Posterior cingulate gyrus (tissue), 11 donors: ENCODE measurements at places on chromosomes 4 and X.

- DNase-seq = peak; percentile 48
Measured at GRCh38 chr4:7103607-7104365, 35.9 kb upstream of the GRPEL1 start.

GRCh38 chr4:106370214-106370613 is 1.6 kb upstream of the GIMD1 start:
- no peak for DNase-seq

DNA sequence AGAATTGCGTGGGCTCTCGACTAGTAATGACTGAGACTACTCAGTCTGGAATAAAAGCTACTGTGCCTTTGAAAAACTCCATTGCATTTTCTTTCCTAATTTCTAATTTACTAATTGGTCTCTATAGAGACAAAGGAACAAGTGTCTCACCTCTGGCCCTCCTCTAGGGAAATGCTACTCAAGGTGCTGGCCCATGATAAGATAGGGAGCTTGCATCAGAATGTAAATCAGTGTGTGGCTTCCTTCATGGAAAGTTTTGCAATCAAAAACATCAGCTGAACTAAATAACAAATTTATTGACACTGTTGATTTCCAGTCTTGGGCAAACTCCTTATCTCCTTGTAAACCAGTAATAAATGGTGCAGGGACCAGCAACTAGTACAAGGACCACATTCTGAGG is 81.8 kb downstream of the SRPX start:
- no peak for DNase-seq

DNA sequence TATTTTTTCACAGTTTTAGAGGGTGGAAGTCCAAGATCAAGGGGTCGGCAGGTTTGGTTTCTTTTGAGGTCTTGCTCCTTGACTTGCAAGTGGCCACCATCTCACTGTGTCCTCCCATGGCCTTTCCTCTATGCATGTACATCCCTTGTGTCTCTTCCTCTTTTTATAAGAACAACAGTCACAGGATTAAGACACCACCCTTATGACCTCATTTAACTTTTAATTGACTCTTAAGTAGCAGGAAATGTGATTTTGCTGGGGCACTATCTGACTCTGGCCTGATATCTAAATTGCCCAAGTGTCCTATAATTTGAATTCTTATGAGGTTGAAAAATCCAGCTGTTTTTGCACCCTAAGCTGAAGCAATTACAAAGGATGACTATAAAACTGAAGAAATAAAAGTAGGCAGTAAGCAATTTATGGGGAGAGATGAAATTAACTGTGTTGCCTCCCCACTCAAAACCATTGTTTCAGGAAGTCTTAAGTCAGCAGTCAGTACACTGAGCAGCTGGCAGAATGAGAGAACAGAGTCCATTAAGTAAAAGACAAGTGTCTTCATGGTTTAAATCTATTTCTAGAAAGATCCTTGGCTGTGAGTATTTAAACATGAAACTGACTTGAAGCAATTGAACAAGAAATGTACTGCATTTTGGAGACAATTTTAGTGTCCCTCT is 601.3 kb downstream of the SPRY1 start:
- no peak for DNase-seq

- DNase-seq = no peak
Measured at GRCh38 chrX:107561468-107562215, 66.7 kb upstream of the PRPS1 start.

- DNase-seq = no peak
Measured at GRCh38 chr4:145346081-145346480, 135.6 kb upstream of the SMAD1 start.

- no peak for DNase-seq
Measured at GRCh38 chr4:73723928-73724327, 16.4 kb upstream of the CXCL8 start.

DNA sequence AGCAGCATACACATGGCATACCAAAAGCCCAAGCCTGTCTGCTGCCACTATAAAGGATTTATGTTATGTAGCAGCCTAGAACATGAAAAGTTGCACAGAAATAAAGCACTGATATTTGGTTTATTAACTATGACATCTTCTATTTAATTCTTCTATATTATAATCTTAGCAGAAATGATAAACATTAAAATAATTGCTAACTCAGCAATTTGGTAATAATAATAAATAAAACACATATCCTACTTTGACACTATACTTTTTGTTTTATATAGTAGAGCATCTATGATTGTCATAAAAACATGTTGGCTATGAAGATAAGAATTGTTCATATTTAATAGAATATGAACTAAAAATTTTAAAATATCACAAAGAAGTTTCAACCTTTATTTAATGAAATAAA is 1733.3 kb upstream of the IGFBP7 start:
- DNase-seq = no peak

GRCh38 chr4:138555584-138555983 is 313.4 kb upstream of the SLC7A11 start:
- no peak for DNase-seq

DNA sequence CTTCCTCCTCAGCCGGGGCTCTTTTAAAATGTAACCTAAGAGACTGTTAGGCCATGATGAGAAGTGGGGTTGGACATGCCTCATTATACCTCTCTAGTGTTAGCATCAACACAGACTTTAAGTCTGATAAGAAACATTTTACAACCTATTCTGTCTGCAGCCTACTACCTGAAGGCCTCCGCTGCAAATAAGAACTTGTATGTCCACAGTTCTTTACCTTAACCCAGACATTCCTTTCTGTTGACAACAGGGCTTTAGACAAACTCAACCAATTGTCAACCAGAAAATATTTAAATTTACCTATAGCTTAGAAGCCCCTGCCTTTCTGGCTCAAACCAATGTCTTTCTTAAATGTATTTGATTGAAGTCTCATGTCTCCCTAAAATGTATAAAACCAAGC is 1418.6 kb downstream of the STIM2 start:
- no peak for DNase-seq

DNA sequence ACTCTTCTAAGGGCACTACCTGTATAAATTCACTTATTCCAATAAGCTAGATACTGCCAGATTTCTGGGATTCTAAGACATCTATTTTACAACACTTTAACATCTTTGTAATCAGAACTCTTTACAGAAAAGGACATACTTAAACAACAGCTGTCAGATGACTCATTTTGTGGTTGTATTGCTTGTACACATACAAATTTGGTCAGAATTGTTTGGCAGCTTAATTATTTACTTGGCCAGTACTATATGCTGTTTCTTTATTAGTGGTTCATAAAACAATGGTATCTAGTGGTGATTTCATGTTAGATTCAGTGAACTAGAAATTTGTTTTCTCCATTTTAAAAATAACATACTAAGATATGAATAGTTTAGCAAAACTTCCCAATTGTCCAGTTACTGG is 27.2 kb downstream of the PALLD start:
- DNase-seq = no peak

- DNase-seq = no peak
Measured at GRCh38 chrX:22037911-22038537, 5.9 kb downstream of the PHEX start.

GRCh38 chr4:24890561-24891126 is 22.2 kb downstream of the CCDC149 start:
- no peak for DNase-seq

- no peak for DNase-seq
Measured at GRCh38 chrX:41031256-41031967, 53.8 kb upstream of the USP9X start.

GRCh38 chr4:188613976-188614375 is 474.7 kb downstream of the TRIML1 start:
- DNase-seq = no peak

DNA sequence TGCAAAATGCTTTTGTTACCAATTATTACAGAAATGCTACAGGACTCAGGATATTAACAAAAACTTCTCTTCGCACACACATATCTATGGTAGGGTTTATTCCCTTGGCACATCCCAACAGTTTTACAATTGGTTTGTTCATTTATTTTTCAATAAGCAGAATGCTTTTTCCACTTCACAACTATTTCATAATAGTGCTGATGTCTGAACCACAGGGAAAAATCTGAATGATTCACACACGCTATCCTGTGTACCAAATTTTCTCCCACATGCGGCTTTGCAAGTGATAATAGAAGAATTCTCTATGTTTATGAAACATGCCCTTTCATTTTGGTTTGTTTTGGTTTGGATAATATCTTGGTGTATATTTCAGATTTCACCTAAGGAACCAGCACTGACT is 725.7 kb upstream of the TENM3 start:
- DNase-seq = no peak

- no peak for DNase-seq
Measured at GRCh38 chrX:145475725-145476124, 228.4 kb downstream of the SPANXN1 start.

GRCh38 chrX:109872021-109872732 is 130.7 kb upstream of the TMEM164 start:
- no peak for DNase-seq

GRCh38 chr4:86926435-86927086 is 8.2 kb upstream of the AFF1 start:
- DNase-seq = no peak

DNA sequence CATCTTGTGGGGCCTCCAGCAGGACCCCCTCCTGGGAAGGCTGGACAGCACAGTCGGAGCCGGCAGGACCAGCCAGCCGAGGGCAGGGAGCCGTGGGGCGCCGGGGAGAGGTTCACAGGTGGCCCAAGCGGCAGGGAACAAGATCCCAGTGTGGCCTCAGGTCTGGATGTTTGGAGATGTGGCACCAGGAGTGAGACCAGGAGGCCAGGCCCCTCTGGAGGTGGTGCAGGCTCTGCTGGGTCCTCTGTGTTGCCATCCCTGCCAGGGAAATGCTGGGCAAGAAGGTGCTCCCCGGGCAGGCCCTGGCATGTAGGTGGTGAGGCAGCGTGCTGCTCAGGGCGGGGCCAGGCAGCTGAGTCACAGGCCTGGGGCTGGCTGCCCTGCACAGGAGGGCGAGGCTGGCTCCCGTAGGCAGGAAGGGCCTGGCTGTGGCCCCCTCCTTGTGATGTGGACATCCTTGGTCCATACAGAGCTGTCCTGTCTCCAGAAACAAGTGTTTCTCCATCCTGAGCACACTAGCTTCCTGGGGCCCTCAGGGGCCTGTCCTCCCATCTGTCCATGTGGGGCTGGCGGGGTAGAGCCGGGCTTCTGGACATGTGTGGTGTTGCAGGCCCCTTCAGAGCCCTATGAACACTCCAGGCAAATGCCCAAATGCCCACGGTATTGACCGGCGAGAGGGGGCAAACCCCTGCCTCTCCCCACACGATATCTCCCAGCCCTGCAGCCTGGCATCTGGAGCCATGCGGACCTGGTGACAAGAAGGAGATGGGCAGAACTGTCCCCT is 4.8 kb upstream of the HGFAC start:
- DNase-seq = no peak

DNA sequence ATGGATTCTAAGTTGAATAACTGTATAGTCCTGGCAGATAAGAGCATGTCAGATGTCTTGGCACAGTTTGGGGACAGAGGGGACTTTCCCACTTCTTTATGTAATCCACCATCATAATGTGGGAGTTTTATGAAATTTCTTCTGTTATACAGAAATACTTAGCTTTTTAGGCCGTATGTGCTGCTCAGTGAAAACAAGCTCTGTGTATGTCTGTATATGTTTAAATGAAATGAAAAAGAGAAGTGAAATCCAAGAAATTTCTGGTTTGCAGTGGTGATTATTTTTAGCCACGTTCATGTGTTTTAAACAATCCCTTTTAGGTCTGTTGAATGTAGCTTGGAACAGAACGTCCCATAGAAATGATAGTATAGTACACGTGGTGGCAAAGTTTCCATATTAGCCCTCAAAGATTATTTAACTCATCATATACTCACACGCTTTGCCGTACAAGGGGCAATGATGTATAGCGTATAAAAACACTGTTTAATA is 41.0 kb downstream of the GAB1 start:
- DNase-seq = no peak

DNA sequence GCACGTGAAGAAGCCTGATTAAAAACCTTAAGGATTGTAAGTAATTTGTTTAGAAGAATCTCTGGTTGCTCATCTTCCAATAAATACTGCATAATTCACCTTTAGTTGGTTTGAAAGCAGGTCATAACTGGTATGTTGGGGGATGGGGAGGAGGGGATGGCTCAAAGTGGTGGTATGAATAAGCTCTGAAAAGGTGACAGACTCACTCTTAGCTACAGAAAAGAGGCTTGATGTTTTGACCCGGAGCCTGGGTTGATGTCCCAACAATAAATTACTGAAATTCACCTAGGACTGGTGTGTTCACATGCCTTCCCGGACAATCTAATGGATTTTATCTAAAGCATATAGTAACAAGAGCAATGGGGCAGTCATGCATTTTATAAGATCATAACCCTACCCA is 131.9 kb upstream of the TBC1D9 start:
- DNase-seq = no peak

DNA sequence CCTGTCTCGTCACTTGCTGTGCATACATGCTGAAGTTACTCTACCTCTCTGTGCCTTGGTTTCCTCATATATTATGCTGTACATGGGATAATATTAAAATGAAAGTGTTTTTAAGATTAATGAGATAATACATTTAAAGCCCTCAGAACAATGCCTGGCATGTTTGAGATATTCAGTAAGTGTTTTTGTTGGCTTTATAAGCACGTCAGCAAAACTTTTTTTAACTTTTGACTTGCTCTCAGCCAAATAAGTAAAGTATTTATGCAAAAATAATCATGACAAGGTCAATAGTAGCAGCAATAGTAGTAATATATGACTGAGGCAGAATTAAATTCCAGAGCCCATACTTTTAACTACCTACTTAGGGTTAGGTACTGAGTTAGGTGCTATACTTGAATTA is 29.2 kb downstream of the LIMCH1 start:
- no peak for DNase-seq

- DNase-seq = no peak
Measured at GRCh38 chr4:75848891-75849290, 53.4 kb downstream of the PPEF2 start.

GRCh38 chrX:21843179-21843578 is 3.8 kb downstream of the MBTPS2 start:
- DNase-seq = no peak

GRCh38 chrX:40644821-40645358 is 2.5 kb downstream of the CXorf38 start:
- no peak for DNase-seq

DNA sequence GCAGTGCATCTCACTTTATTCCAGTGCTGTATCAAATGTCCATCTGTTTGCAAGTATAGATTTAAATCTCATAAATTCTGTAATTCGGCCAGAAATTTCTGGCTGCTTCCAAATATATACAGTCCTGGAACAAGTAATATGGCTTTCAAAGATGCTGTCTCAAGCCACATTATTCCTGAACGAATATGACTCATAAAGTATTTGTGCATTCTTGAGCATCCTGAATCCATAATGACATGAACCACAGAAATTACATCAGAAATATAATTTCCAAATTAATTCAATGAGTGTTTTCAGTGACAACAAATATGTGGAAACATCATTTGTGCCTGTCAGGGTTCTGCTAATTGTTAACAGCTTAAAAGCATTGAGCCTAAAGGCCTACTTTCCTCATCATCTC is 140.9 kb upstream of the HPGD start:
- DNase-seq = no peak
